ENCODE measurements at places on chromosomes 6 and 20.

- no peak for DNase-seq
These were observed 82.7 kb downstream of the FARS2 start for GRCh38 chr6:5343998-5344397.

GRCh38 chr6:75102301-75102700 is 103.6 kb downstream of the COL12A1 start:
- DNase-seq = no peak

- no peak for DNase-seq
These were observed 124.7 kb upstream of the MARCKS start for GRCh38 chr6:113732384-113732966.

DNA sequence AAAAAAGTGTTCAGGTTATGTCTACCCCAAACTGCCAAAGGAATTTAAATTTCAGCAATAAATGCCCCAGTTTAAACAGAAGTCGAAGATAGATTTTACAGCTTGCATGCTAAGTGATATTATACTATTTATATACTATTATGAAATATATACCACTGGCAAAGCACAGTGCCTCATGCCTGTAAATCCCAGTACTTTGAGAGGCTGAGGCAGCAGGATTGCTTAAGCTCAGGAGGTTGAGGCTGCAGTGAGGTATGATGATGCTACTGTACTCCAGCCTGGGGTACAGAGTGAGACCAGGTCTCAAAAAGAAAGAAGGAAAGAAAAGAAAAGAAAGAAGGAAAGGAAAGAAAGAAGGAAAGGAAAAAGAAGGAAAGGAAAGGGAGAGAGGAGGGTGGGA is 102.1 kb downstream of the MTFR2 start:
- DNase-seq = no peak

DNA sequence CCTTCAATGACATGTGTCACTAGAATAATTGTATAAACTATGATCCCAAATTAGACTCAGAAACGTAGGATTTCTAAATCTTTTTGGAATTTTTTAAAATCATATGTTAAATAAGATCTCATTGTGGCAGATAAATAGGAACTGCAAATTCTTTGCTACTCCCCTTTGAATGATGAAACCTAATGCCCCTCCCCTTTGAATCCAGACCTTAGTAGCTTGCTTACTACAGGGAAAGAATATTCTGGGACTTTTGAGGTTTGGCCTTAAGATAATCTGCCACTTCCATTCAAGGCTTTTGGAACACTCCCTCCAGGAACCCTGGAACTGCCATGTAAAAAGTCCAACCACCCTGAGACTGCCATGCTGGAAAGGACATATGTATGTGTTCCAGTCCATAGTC is 7.1 kb downstream of the TDP2 start:
- no peak for DNase-seq

- DNase-seq = no peak
These were observed 681 bp downstream of the DIDO1 start for GRCh38 chr20:62925420-62926228.

- no peak for DNase-seq
These were observed 14.7 kb downstream of the FOXQ1 start for GRCh38 chr6:1326535-1327121.

- no peak for DNase-seq
These were observed 364.6 kb upstream of the SOX4 start for GRCh38 chr6:21228876-21229460.
